ENCODE measurements at places on chromosomes 2 and 18. TPM values are rescaled to one million over a fixed set of nuclear protein-coding genes. Genes with fewer than 3 reads are reported as not detected.
A peak's percentile ranks its signal among the peaks of the same experiment; 100 is the strongest.

DNA sequence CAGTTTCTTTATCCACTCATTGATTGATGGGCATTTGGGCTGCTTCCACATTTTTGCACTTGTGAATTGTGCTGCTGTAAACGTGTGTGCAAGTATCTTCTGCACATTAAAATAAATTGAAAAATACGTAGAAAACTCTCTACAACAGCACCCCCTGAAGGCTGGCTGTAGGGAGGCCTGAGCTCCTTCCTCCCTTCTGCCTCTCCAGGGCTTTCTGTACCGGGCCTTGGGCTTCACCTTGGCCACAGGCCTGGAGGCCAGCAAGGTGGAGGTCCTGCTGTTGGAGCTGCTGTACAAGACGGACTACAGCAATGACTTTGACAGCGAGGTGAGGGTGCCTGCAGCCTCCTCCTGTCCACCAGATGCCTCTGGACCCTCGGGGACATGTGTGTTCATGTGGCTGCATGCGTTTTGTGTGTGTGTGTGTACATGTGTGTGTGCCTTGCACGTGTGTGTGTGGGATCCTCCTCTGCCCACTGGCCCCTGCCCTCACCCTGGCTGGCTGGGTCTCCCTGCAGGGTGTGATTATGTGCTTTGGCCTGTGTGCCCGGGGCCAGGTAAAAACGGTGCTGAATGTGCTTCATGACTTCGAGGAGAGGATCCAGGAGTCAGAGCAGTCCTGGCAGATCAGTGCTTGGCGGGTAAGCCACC, 29.2 kb downstream of the MROH2A start:
- no peak overlapping the region for H3K27ac ChIP-seq
- DNase-seq = peak; percentile 14
- no peaks in the 10 kb centered on the region for H3K27me3 ChIP-seq

- H3K4me3 ChIP-seq = no peak overlapping the region
- no peaks in the 10 kb centered on the region for H3K36me3 ChIP-seq
- no peak overlapping the region for H3K27ac ChIP-seq
- no peak for DNase-seq
- H3K4me1 ChIP-seq = no peaks in the 10 kb centered on the region
Observed at GRCh38 chr18:27780061-27780745, 396.7 kb downstream of the CDH2 start.

GRCh38 chr18:21740538-21741311, at the start of gene MIB1:
MIB1 (plus strand) TSS chr18:21740792; CDS start chr18:21741584, 792 bp downstream.
- DNase-seq = peak; percentile 100
- H3K4me3 ChIP-seq = peak within 1 kb of the TSS; percentile 62
- peaks cover 6% of the 10 kb centered on the region for H3K4me1 ChIP-seq
- peak within 1 kb of the TSS; percentile 90 for H3K27ac ChIP-seq
- no peaks in the 10 kb centered on the region for H3K36me3 ChIP-seq
- H3K27me3 ChIP-seq = no peaks in the 10 kb centered on the region

Gene MYO3B
- total RNA-seq = 6.4 TPM

DNA sequence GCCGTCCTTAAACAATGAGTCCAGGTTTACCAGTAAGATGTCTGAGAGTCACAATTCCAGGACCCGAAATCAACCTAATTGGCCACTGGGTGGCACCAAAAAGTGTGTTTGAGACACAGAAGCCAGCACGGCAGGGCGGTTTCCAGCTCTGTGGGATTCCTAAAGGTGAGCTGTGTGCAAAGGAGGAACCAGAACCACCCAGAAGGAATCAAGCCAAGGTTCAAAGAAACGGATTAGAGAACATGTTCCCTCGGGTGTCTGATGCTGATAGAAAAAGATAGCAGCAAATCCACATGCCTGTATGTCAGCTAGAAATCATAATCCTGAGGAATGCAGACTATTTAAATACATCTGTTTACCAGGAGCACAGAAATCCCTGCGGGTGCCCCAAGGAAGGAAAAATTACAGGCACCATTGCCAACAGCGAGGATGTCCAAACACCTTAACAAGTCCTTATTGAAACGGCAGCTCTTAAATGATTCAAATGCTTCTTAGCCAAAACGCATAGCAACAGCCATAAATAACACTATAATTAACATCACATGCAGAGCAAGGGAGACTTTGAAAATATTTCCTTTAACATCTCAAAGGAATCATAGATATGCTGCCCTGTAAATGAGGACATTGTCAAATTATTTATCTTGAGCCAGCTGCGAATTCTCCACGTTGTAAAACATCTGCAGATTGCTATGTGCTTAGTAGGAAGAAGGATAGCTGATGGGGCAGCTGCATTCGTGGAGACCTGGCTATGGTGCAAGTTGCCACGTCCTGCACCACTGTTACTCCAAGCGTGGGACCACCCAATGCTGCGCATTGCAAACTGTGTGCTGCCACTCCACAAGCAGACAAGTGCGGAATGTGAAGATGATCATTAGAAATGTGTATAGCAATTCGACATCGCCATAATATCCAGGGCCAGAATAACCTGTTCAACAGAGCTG, 318.7 kb upstream of the NCKAP5 start:
- H3K27ac ChIP-seq = no peak overlapping the region
- no peaks in the 10 kb centered on the region for H3K27me3 ChIP-seq
- no peaks in the 10 kb centered on the region for H3K4me1 ChIP-seq
- DNase-seq = peak; percentile 65
- H3K4me3 ChIP-seq = no peak overlapping the region

- DNase-seq = no peak
- H3K27me3 ChIP-seq = no peaks in the 10 kb centered on the region
- H3K27ac ChIP-seq = no peak overlapping the region
- no peaks in the 10 kb centered on the region for H3K4me1 ChIP-seq
- H3K36me3 ChIP-seq = no peaks in the 10 kb centered on the region
- H3K4me3 ChIP-seq = no peak overlapping the region
Observed at GRCh38 chr18:41820784-41821183, 134.2 kb upstream of the PIK3C3 start.

- no peaks in the 10 kb centered on the region for H3K36me3 ChIP-seq
- H3K4me1 ChIP-seq = no peaks in the 10 kb centered on the region
- no peak for DNase-seq
Observed at GRCh38 chr18:23279931-23280330, 144.6 kb downstream of the CABLES1 start.

- no peaks in the 10 kb centered on the region for H3K36me3 ChIP-seq
- no peak for DNase-seq
- no peak overlapping the region for H3K27ac ChIP-seq
Observed at GRCh38 chr2:68849579-68850030, 21.6 kb downstream of the BMP10 start.

Gene SMYD5
- total RNA-seq = 23.5 TPM

GRCh38 chr2:133521146-133521745, 47.0 kb downstream of the NCKAP5 start:
- H3K4me1 ChIP-seq = no peaks in the 10 kb centered on the region
- H3K27ac ChIP-seq = no peak overlapping the region
- no peak overlapping the region for H3K4me3 ChIP-seq
- H3K27me3 ChIP-seq = no peaks in the 10 kb centered on the region
- H3K36me3 ChIP-seq = no peaks in the 10 kb centered on the region

DNA sequence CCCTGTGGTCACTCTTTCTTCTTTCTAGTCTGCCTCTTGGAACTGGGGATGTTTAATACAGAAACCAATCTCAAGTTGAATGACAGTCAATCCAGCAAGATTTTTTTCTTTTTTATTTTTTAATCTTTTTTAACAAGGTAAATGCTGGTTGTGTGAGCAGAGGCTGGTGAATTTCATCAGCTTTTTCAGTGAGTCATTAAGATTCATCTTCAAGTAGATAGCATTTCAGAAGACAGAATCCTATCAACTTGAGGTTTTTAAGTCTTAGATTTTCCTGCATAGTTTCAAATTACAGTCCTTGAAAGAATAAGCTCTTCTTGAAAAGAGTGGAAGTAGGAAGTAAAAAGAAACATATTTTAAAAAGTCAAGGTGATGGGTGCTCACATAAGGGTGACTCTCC, 12.4 kb downstream of the SLC8A1 start:
- H3K4me1 ChIP-seq = no peaks in the 10 kb centered on the region
- H3K36me3 ChIP-seq = no peaks in the 10 kb centered on the region
- no peak for DNase-seq
- no peaks in the 10 kb centered on the region for H3K27me3 ChIP-seq
- no peak overlapping the region for H3K4me3 ChIP-seq

DNA sequence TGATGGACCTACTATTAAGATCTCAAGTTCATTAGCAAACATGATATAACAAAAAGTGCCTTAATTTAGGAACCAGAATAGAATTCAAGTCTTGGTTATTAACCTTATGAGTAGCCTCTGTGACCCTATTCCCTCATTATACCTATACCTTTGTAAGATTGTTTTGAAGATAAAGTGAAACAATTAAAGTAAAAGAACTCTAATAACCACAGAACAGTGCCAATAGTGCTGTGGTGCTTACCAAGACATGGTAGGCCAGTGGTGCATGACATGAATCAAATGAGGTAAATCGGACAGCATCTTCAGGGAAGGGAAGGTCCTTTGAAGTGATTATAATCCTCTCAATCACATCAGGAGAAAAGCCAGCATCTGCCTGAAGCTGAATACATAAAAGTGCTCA, 36.4 kb downstream of the METTL4 start:
- H3K4me3 ChIP-seq = no peak overlapping the region
- no peaks in the 10 kb centered on the region for H3K27me3 ChIP-seq
- no peak overlapping the region for H3K27ac ChIP-seq
- no peaks in the 10 kb centered on the region for H3K4me1 ChIP-seq
- DNase-seq = no peak

DNA sequence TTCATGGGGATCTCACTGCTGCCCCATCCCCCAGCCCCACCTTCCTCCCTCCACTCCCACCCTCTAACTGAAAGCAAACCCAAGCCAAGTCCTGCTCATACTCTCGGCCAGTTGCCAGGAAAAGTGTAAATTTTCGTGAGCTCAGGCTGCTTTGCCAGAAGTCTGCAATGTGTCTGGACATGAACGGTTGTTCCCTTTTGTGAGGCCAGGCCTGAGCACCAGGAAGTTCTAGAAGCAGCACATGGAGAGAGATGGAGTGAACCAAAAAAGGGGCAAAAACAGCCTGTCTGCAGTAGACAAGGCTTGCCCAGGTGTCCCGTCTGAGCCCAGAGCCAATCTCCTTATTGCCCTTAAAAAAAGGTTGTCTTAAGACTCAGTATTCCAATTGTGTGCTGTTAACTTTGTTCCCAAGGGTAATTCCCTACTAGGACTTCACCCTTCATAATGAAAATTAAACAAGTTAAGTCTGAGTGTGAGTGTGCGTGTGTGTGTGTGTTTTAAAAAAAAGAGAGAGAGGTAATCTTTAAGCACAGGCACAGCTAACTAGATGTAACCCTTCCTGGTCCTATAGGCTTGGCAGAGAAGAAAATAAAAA, 247.1 kb downstream of the BCL11A start:
- H3K4me3 ChIP-seq = no peak overlapping the region
- no peaks in the 10 kb centered on the region for H3K27me3 ChIP-seq
- no peaks in the 10 kb centered on the region for H3K36me3 ChIP-seq
- no peak for DNase-seq
- H3K27ac ChIP-seq = no peak overlapping the region

Gene SCN2A
- 9.9 TPM for total RNA-seq

DNA sequence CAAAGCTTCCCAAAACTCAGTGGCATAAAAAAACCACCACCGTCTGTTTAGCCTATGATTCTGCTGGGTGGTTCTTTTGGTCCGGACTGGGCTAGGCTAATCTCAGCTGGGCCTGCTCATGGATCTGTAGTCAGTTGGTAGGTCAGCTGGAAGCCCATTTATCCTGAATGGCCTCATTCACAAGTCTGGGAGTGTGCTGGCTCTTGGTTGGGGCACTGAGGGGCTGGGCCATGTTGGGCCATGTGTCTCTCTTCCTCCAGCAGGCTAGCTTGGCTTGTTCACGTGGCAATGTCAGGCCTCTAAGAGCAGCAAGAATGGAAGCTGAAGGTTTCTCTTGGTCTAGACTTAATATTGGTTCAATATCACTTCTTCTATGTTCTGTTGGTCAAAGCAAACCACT, 95.7 kb upstream of the HS6ST1 start:
- no peaks in the 10 kb centered on the region for H3K4me1 ChIP-seq
- no peak for DNase-seq
- no peak overlapping the region for H3K27ac ChIP-seq
- H3K36me3 ChIP-seq = no peaks in the 10 kb centered on the region

Gene SDC1
- total RNA-seq = 266 TPM

Measured in kidney (tissue), 22 donors.